ENCODE measurements at places on chromosomes 1 and 21.

DNA sequence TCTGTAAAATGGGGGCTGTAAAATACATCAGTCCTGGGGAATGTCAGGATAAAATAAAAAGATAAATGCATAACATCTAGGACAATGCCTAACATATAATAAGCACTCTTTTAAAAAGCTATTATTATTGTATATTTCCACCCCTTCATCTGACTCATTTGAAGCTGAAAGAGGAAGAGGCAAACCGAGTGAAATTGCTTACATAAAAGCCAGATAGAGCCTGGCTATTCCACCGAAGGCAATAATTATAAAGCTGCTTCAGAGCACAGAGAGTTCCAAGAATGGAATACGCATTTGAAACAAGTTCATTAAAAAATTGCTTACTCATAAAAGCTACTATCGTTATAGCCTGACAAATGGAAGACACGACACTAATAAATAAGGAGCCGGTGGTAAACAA is 186.1 kb upstream of the CAMK1G start:
- DNase-seq = no peak

GRCh38 chr1:62068416-62068843 is 126.2 kb upstream of the L1TD1 start:
- DNase-seq = no peak

DNA sequence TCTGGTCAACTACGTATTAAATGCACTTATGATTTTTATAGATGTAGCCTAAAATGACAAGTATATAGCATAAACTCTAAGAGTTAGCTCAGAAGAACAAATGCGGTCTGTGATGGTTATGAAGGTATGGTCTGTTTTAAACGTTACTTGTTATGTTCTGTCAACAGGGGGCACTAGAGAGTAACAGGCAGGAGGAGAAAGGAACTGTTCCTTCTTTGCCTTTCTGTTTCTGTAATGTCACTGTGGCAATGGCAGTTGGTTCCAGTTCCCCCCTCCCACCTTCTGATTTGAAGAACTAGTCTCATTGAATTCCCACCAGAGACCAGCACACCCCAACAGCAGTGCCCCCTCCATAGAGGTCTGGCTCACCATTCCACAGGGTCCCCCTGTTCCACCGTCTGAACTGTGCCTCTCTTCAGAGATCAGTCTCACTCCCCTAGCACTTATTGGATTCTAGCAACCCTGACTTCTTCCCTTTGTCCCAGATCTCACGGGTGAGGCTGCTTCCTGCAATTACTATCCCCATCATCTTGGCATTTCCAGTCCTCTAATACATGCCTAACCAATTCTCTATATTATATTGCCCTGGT is 14.0 kb downstream of the KRTAP24-1 start:
- DNase-seq = no peak

- DNase-seq = no peak
Observed at GRCh38 chr1:32859915-32860314, 10.8 kb downstream of the FNDC5 start.

- DNase-seq = no peak
Observed at GRCh38 chr1:59055908-59056719, 240.8 kb upstream of the FGGY start.

GRCh38 chr1:243494741-243495431 is 239.0 kb downstream of the SDCCAG8 start:
- DNase-seq = no peak

- DNase-seq = no peak
Observed at GRCh38 chr1:41955461-41956159, 36.9 kb upstream of the HIVEP3 start.

DNA sequence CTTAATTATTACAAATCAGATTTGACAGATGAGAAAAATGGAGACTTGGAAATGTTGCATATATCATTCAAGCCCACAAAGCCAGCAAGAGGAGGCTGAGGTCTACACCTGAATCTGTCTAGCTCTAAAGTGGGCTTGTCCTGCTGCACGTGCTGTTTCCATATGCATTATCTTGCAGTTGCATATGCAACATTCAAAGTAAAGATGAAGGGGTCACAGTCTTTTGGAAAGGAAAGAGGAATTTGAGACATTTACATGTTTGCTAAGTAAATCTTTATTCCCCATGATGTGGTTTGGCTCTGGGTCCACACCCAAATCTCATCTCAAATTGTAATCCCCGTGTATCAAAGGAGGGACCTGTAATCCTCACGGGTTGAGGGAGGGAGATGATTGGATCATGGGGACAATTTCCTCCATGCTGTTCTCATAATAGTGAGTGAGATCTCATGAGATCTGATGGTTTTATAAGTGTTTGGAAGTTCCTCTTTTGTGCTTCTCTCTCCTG is 98.3 kb downstream of the BACH1 start:
- DNase-seq = no peak

- no peak for DNase-seq
Observed at GRCh38 chr1:22579541-22580155, 16.4 kb downstream of the EPHA8 start.

DNA sequence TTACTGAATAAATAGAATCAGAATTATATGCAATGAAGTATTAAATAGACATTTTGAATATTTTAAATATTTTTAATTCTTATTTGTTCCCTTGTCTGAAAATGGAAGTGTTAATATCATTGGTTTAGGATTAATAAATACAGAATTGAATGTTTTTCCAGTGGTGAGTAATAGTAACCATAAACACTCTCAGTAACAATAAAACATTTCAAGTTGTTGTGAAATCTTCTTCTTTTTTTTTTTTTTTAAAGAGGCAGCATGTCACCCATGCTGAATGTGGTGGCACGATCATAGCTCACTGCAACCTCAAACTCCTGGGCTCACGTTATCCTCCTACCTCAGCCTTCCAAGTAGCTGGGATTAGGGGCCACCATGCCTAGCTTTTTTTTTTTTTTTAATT is 86.2 kb upstream of the ZBTB18 start:
- DNase-seq = no peak

DNA sequence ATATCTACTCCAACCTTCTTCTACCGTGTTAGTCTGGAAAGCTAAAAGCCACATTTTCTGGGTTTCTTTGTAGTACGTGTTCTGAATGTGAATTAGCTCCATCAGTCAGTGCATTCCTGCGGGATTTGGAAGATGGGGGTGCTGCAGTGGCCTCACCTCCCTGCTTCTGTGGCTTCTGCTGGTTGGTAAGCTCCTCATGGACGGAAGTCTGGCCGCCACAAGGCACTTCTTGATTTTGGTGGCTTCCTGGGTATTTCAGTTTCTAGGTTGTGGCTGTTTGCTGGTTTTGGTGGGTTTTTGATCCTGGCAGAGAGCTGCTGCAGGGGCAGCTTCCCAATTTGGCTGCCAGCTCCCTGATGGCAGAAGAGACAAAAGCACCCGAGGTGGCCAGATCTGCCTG is 20.9 kb upstream of the TACSTD2 start:
- DNase-seq = no peak

- DNase-seq = no peak
Observed at GRCh38 chr1:68454534-68454933, 4.8 kb upstream of the RPE65 start.

DNA sequence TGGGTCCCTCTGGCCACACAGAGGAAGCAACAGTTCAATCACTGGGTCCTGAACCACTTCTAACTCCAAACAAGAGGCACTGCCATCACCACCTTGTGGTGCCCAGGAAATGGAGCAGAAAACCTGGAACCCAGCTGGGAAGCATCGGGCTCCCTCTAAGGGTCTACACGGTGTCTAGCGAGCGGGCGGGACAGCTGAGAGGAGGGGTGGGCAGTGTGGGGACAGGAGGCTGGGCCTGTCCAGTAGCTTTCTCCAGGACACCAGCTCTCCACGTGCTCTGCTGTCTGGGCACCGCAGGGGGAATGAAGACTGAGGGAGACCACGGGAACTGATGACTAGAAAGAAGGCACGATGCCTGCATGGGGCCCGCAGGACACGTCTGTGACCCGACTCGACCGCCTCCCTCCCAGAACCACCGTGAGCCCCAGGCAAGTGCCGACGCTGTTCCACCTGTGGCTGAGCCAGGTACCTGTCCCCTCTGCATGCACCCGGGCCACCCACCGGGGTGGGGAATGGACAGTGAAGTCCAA is 5.4 kb upstream of the PRDM15 start:
- no peak for DNase-seq

DNA sequence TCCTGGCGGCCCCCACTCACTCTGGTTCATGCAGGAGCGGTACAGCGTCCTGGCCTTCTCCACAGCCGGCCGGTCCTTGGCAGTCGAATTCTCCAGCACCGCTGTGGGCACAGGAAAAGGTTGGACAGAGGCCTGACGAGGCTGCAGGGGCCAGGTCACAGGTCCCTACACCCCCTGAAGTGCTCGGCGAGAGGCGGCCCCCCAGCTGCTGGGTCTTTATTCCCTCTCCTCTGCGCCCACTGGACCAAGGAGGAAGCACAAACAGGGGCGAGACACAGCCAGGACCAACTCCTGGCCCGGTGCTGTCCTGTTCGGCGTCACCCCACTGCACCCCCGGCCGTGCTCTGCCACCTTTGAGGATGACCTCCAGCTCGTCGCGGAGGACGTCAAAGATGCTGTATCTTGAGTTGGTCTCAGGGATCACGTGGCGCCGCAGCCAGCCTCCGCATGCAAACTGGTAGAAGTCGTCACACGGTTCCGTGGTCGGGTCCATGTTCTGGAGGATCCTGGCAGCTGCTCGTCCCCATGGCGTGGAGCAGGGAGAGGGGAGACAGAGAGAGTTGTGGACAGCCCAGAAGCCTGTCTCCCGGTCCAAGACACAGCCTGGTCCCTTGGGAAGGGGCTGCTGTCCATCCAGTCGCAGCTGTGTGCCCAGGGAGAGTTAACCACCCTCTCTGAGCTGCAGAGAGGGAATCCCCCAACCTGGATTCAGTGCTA is 22.9 kb downstream of the PRXL2B start:
- DNase-seq = no peak

DNA sequence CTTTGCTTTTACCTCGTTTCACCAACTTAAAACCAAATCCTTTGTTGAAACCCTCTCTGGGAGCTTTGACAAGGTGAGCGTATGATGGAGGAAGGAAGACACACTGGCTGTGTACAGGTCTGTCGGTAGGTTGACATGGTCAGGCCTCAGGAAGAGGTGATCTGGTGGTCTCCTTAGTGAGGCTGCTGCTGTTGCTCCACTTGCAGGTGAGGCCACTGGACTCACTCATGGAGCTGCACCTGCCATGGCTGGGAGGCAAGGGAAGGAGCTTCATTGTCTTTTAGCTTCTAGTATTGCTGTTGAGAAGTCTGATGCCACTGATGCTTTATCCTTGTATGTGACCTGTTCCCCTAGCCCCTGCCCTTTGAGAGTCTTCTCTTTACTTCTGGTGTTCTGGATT is 35.7 kb downstream of the TENT5C start:
- no peak for DNase-seq

- DNase-seq = peak; percentile 84
Observed at GRCh38 chr1:45584351-45585109, 689 bp downstream of the NASP start.

- DNase-seq = no peak
Observed at GRCh38 chr1:3024019-3024418, 2.8 kb downstream of the ACTRT2 start.

DNA sequence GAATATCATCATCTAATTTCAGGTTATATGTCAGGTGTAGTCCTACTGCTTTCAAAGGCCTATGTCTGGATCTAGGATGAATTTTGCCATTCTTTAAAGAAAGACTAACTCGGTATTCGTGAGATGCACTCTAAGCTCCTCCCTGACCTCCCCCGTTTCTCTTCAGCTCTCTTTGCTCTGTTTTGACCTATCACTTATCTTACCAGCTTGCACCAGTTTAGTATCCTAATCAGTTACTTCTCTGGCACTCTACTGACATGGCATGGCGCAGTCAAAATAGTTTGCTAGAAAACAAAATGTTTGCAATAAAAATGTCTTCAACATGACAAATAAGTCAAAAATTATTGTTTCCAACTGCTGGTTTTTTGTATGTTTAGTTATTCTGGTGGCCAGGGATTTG is 8.4 kb upstream of the SLC16A1 start:
- no peak for DNase-seq

DNA sequence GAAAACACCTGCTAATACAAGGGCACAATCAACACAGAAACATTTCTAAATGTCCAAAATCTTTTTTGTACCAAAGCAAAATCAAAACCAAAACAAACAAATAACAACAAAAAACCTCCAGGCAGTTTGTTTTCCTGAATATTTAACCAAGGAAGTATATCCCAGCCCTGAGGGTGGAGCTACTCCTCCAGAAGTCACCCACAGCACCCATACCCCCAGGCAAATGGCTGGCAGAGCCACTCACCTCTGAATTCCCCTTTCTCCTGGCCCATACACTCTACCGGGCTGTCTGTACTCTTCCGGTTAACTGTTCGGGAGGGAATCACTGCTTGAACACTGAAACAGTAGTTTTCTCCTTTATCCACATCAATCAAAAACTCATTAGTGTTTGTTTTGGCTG is 9.5 kb downstream of the F3 start:
- no peak for DNase-seq

Data from activated gamma-delta T cell treated with Interleukin-2 at 50 U/mL for 16 hours (primary cell).